ENCODE measurements at places on chromosomes 1 and 21. TPM values are rescaled to one million over a fixed set of nuclear protein-coding genes. Genes with fewer than 3 reads are reported as not detected.

FCGR1A gene
- polyA plus RNA-seq: 2.0 TPM

WASF2 gene
- 124 TPM for polyA plus RNA-seq

DNA sequence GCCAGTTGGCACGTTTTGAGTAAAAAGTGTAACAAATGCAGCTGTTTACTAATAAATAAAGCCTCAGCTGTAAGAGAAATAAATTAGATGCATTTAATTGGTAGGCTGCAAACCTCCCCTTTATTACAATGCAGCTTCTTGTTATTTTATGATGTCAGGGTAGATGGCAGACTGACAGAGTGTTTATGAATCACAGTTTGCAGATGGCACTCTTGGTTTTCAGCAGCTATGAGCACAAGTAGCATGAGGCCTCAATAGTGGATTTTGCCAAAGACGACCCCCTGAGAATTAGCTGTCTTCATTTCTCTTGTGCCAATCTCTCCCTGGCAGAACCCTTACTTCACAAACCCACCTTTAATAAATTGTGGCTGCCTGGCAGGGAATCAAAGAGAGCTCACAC is 161.2 kb upstream of the C1orf87 start:
- DNase-seq: no peak

DNA sequence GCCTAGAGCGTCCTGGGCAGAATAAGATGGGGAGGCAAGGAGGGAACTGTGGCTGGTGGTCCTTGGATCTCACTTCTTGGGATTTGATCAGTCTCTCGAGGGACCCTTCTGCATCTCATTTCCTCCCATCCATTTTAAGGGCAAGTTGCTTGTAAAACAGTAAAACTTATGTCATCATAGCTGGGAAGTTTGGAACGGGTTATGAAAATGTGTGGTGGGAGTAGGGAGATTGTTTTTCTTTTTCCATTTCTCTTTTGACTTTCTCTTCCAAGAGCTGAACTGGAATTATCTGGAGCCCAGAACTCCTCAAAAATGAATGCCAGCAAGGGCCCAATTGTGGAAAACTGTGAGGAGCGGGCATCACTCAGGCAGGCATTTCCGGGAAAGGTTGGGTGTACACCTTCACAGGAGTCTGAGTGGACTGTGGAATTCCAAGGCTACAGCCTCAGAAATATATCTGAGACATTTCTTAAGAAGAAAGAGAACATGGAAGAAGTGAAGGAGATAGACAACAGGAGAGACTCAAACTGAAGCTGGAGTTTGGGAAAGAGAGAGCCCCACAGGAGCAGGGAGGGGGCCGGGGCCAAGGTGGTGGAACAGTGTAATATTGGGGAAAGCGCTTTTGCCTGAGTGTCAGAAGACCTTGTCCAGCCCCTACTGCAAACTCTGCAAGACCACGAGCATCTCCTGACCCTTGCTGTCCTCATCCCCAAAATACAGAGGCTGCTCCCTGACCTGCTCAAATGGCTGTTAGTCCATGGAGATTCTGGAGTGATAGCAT is 185.1 kb downstream of the FOXD2 start:
- DNase-seq: no peak

DNA sequence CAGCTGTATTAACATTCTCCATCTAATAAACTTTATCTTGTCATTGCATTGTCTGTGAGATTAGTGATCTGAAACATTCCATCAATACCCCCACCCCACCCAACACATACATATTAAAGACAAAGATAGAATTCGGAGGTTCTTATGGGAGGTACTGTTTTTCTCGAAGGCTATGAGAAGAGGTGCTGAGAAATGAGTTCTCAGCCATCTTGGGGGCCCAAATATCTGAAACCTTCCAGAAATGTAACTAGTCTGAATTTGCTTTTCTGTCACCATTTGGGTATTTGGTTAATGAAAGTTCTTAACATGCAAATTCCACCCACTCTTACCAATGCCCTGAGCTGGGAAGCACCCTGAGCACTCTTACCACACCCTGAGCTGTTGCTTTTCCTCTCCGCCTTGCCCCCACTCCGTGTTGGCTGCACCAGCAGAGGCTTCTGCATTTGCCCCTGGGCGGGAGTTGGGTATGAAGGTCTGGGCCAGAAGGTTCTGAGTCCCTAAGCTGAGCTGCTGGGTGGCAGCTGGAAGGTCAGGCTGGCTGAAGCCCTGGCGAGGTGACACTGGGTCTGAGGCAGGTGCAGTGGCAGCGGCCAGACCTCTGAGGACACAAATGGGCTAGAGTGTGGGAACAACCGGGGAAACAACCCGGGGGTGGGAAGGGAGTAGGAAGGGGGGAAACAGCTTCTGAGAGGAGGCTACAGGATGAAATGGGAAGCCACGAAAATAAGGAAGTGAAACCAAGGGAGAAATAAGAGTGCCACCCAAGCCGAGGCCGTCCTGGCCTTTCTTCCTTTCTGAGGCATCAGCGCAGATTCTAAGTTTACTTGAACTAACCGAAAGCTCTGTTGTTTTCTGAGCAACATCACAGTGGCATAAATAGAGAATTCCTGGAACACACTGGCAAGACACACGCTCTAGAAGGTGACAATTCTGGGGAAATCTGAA is 26.3 kb upstream of the IER5 start:
- DNase-seq: no peak

DNA sequence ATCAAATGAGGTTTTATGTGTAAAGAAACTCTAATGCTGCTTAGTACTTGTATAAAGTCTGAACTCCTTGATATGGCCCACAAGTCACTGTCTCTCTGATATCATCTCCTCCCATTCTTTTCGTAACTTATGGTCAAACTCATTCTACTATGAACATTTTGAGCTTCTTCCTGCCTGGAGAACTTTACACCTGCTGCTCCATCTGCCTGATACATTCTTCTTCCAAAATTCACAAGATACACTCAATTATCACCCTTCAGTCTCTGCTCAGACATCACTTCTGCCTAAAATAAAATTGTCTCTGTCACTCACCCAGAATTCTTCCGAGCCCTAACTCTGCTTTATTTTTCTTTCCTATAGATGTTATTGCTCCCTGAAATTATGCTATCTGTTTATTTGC is 192.8 kb upstream of the LYPLAL1 start:
- DNase-seq: no peak
